OCI-LY7 (cell line): ENCODE measurements at places on chromosomes 3 and 15.

GRCh38 chr15:93830221-93831080, 400.9 kb upstream of the MCTP2 start:
- no peak for DNase-seq

GRCh38 chr3:178257491-178257890, 278.7 kb upstream of the KCNMB2 start:
- DNase-seq = no peak

DNA sequence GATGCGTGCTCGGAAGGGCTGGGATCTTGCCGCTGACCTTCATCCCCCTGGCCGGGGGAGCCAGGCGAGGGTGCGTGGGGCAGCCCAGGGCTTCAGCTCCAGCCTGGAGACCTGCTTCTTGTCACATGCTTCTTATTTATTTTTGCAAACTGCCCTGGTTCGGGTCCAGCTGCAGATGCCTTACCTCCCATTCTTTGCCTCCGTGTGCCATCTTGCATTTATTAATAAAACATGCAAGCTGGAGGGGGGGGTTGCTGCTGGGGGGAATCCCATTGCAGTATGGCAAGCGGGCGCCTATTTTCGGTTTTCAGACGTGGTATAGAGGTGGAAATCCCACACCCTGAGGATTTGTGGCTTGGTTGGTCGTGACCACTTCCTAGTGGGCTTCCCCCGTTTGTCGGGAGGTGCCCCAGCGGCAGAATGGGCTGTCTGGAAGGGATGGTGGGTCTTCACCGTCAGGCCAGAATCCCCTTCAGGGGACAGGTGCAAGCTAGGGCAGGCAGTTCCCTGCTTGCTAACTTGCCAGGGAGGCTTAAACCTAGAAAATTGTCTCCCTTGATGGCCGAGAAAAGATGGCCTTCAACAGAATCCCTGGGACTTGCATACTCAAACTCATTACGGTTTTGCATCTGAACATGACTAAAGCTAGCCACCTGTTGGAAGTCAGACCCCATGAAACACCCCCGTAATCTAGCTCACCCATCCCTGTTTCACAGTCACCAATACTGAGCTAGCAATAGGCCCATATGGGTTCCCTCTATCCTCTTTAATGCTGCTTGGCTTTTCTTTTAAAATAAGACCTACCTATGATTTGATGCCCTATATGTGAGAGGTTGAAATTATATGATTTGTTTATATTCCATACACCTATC, 569 bp downstream of the TMEM266 start:
- DNase-seq = no peak

DNA sequence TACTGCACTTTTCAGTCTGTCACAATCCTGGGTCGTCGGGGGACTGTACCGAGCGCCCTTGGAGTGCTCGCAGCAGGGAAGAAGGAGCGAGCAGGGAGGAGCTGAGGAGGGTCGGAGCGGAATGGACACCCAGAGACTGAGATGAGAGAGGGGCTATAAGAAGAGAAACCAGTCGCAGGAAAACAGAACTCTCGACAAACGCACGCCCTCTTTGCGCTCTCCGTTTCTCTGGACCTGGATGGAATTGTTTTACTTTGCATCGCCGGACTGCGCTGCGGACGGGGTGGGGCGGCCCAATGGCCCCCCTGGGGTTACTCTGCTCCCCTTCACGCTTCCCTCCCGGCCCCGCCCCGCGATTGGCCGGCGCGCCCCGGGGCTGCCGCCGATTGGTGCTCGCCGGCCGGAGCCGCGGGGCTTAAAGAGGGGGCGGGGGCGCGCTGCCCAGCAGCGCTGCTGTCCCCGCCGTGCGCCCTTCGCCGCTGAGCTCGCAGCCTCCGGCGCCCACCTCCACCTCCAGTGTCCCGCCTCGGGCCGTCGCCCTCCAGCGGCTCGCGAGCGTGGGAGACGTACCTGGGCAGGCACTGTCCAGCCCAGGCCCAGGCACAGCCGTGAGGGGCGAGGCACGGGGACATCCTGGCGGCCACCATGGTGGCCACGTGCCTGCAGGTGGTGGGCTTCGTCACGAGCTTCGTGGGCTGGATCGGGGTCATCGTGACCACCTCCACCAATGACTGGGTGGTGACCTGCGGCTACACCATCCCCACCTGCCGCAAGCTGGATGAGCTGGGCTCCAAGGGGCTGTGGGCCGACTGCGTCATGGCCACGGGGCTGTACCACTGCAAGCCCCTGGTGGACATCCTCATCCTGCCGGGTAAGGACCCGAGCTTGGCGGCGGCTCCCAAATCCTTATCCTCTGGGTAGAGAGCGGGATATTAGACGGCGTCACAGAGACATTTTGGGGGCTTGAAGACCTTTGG, at the start of gene CLDN11:
CLDN11 (plus strand) TSS at position 447 of the 977 bp plus-strand sequence; CDS start at position 646, 199 bp downstream.
- no peak for DNase-seq

GRCh38 chr3:13884851-13885703, 5.2 kb upstream of the WNT7A start:
- DNase-seq = peak; percentile 67
